NCI-H187 treated with DMSO at 0.1 percent for 48 hours (cell line): ENCODE measurements at places on chromosomes 11 and 22.

- DNase-seq = no peak
Observed at GRCh38 chr11:47860536-47860935, 12.4 kb upstream of the NUP160 start.

GRCh38 chr22:44342347-44342956, 29.7 kb upstream of the SHISAL1 start:
- no peak for DNase-seq

DNA sequence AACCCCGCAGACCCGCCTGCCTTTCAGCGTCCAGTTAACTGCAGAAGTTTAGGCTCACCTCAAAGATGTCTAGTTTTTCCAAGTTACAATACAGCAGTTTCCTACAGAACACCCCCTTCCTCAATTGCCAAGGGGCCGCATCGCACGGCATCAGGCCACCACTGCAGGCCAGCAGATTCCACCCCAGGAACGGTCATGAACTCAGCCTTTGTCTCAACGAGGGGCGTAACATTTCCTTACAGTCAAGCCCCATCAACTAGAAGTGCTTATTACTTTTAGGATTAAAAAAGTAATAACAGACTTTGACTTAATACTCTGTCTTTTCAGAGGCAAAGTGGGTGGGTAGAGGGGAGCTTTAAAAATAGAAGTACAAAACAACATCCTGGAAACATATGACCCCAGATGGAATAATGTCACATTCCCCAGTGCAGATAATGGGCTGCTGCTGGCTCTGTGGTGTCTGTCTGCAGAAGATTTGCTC, 36.3 kb downstream of the PPP2R1B start:
- DNase-seq = no peak

DNA sequence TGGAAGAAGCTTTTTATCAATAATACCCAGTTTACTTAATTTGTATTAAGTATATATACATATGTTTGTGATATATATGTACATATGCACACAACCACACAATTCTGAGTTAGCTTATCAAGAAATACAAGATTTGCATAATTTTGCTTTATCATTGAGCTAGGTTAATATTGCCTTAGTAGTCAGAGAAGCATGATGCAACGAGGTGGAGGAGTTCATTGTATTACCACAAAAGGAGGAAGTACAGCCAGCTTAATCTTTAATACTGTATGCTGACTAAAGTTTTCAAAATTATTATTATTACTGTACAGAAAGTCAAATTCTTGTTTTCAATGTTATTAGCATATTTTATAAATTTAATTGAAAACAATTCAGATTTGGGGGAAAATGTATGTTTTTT, 278.4 kb upstream of the PDGFD start:
- DNase-seq = no peak

- no peak for DNase-seq
Observed at GRCh38 chr11:120867024-120867423, 156.9 kb upstream of the TBCEL start.

- DNase-seq = no peak
Observed at GRCh38 chr11:120494595-120494994, 17.0 kb upstream of the GRIK4 start.

- no peak for DNase-seq
Observed at GRCh38 chr11:114738954-114739353, 60.6 kb downstream of the NXPE2 start.

GRCh38 chr11:113332638-113333329, 18.4 kb downstream of the TTC12 start:
- no peak for DNase-seq

- DNase-seq = no peak
Observed at GRCh38 chr11:116217006-116217405, 555.8 kb downstream of the BUD13 start.

DNA sequence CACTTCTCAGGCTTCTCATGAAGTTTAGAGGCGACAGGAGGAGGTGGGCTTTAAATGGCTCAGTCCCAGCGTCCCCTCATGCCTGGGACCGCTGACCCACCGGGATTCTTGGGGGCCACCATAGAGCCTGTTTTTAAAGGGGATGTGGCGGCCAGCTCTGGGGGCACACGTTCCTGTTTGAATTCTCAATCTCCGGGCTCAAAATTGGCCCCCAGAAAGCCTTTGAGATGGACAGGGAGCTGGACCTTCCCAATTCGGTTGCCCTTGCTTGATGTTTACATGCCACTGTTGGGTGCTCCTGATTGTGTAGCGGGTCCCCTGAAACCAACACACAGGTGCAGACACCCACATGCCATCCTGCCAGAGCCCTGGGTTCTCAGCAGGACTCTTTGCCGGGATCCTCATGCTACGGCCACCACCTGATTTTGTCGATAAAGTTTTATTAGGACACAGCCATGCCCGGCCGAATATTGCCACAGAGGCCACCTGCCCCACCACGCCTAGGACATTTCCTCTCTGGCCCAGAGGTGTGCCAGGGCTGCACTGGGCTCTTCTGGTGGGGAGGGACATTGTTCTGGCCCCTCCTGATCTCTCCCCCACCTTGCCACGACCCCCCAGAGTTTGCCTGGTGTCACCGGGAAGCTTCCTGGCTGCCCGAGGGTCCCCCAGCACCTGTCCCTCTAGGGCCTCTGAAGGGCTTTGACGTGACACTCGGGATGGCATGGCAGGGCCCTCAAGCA, 71.6 kb downstream of the KCNQ1 start:
- DNase-seq = no peak

- DNase-seq = no peak
Observed at GRCh38 chr22:46317646-46318045, 17.9 kb upstream of the TRMU start.
